ENCODE measurements at places on chromosomes 13 and 19.

DNA sequence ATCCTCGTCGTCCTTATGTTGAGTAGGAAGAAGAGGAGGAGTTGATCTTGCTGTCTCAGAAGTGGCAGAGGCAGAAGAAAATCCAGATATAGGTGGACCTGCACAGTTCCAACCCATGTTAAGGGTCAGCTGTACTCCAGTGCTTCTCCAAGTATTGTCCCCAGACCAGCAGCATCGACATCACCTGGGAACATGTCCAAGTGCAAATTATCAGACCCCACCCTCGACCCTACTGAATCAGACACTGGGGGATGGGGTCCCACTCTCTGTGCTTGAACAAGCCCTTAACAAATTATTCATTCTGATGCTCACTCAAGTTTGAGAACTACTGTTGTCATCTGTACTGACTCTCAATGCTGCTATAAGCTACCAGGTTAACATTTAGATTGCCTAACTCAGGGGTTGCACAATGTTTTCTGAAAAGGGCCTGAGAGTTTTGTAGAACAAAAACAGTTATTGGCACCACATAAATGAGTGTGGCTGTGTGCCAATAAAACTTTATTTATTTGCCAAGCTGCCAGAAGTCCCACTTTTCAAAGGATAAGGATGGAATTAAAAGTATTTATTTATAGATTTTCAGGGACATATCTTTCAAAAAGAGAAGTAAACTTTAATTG lies 226.7 kb upstream of the IPO5 start:
- DNase-seq: no peak

GRCh38 chr19:9995999-9996398 lies 14.3 kb downstream of the COL5A3 start:
- no peak for DNase-seq

DNA sequence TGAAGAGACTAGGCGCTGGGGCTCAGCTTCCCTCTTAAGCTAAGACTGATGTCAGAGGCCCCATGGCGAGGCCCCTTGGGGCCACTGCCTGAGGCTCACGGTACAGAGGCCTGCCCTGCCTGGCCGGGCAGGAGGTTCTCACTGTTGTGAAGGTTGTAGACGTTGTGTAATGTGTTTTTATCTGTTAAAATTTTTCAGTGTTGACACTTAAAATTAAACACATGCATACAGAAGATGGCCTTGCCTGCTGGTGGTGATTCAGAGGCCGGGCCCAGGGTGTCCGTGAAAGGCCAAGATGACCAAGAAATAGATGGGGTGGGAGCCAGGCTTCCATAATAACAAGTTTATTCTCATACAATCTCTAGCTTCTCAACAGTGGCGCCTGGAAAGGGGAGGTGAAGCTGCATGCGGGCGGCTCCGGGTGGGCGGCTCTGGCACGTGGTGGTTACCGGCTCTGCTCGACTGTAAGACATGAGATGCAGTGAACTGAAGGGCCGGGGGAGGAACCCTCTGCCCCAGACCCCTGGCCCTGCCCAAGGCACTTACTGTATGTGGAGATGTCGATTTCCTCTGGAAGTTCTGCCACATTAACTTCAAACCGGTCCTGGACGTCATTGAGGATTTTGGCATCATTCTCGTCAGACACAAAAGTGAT lies 10.5 kb downstream of the DDX39A start:
- no peak for DNase-seq

DNA sequence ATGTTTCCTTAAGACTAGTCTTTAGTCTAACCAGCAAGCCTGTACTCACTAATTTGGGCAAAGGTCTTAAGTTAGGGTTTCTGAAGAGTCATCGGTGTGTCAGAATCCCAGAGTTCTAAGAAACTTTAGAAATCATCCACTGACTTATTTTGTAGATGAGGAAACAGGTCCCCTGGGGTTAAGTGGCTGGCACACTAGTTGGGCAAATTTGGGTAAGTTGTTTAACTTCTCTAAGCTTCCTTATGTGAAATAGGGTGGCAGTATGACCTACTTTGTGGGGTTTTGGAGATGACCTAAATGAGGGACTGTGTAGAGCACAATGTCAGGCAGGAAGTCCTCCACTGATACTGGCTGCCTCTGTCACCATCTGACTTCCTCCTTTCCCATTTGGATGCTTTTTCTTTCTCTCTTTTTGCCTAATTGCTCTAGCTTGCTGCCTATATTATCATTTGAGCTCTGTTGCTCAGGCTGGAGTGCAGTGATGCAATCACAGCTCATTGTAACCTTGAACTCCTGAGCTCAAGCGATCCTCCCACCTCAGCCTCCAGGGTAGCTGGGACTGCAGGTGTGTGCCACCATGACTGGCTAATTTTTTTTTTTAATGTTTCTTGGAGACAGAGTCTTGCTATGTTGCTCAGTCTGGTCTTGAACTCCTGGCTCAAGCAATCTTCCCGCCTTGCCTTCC lies 2.3 kb downstream of the ADGRE3 start:
- DNase-seq: no peak

- DNase-seq: peak; percentile 44
Measured at GRCh38 chr13:49690133-49690994, 922 bp downstream of the EBPL start.

DNA sequence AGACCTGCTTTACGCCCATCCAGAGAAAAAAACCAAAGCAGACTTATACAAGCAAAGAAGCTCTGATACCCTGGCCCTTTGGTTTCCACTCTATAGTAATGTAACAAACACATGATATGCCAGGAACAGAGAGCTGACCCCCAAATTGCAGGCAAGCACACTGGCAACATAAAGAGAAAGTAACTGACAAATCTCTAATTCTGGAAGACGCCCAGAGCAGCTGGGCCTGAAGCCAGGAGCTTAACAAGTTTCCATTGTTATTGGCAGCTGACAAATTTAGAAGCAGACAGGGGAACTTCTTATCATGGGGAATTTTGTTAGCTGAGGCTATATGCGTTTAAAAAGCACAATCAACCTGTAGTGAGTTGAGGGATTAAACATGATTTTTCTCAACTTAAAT lies 158.0 kb downstream of the DLEU7 start:
- DNase-seq: no peak

DNA sequence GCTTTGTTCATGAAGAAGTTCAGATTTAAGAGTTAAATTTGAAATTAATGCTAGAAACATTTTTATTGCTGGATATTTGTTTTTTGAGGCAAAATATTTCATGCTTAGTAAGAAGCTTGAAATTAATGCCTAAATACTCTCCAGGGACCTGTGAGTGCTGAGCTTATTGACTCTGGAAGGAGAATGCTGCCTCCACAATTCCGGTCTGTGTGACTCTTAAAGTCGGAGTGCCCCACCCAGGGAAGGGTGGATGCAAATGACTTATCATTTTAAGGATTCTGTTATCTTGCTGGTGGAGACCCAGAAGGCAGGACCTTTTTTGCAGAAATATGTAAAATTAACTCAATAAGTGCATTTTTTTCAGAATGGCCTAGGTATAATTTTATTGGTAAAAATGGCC lies 143.8 kb upstream of the RXFP2 start:
- DNase-seq: peak; percentile 30

- no peak for DNase-seq
Measured at GRCh38 chr13:110841846-110842245, 73.0 kb downstream of the ANKRD10 start.

DNA sequence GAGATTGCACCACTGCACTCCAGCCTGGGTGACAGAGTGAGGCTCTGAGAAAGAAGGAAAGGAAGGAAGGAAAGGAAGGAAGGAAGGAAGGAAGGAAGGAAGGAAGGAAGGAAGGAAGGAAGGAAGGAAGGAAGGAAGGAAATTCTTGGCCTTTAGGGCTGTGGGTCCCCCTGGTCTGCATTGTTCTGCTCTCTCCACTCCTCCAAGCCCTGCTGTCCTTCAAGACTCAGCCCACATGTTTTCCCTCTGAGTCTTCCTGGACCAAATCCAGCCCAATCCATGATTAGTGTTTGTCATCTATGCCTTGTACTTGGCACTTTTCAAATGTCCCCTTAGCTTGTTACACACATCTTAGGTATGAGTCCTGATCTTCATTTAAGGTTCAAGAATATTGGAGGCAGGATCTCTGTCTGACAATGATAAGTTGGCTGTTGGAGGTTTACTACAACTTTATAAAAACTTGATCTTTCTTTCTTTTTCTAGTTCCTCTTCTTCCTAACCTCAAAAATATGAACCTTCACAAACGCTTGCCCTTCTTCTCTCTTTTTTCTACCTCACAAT lies 48.8 kb upstream of the INTS6 start:
- DNase-seq: peak; percentile 45

GRCh38 chr13:45196096-45196495 lies 4.7 kb downstream of the KCTD4 start:
- no peak for DNase-seq

- DNase-seq: no peak
Measured at GRCh38 chr13:27005976-27006518, 165.6 kb downstream of the USP12 start.

- no peak for DNase-seq
Measured at GRCh38 chr13:97502706-97503105, 68.7 kb downstream of the RAP2A start.

- no peak for DNase-seq
Measured at GRCh38 chr19:55858969-55859368, 22.6 kb downstream of the NLRP4 start.

DNA sequence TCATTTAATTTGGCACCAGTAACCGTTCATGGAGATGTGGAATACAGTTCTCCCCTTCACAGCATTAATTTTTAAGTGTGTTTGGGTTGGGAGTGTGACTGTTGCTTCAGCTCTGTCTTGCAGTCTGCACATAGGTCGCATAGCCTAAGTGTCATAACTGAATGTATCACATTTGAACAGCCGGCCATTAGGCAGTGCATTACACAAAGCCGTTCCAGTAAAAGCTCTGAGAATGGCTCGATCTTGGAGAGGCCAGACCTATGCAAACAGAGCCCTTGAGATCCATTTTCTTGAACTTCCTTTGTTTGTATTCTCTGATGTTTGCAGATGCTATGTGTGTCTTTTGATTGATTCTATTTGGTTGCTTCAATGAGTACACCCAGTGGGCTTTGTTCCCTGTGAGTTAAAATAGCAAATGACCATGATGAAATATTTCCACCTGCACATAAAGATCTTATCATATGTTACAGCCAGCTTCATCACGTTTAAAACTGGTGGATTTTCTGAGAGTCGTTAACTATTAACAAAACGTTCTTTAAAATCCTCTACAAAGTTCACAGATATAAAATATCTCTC lies 1104.9 kb upstream of the SLC10A2 start:
- DNase-seq: no peak

GRCh38 chr19:38528931-38529330 lies 88.8 kb downstream of the MAP4K1 start:
- DNase-seq: no peak

DNA sequence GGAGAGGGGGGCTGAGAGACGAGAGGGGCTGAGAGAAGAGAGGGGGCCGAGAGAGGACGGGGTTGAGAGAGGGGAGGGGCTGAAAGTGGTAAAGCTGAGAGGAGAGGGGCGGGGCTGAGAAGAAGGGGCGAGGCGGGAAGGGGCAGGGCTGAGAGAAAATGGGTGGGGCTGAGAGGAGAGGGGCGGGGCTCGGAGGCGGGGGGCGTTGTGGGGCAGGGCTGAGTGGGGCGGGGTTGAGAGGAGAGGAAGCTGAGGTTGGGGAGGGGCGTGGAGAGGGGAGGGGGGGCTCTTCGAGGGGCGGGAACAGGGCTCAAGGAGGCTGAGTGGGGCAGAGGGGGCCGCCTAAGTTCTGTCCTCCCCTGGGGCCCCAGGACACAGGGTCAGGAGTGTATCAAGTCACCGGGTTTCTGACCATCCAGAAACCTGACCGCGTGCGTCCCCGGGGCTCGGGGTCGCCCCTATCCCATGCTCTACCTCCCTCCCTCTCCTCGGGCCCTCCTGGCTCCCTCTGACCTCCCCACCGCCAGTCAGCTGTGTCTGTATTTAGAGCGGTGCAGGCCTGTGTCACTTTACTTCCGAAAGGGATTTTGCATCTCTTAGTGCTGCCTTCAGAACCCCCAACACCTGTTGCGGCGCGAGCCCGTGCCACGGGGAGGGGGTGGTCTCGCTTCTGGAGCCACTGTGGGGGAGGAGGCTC lies 38.6 kb upstream of the SEMA6B start:
- DNase-seq: no peak

DNA sequence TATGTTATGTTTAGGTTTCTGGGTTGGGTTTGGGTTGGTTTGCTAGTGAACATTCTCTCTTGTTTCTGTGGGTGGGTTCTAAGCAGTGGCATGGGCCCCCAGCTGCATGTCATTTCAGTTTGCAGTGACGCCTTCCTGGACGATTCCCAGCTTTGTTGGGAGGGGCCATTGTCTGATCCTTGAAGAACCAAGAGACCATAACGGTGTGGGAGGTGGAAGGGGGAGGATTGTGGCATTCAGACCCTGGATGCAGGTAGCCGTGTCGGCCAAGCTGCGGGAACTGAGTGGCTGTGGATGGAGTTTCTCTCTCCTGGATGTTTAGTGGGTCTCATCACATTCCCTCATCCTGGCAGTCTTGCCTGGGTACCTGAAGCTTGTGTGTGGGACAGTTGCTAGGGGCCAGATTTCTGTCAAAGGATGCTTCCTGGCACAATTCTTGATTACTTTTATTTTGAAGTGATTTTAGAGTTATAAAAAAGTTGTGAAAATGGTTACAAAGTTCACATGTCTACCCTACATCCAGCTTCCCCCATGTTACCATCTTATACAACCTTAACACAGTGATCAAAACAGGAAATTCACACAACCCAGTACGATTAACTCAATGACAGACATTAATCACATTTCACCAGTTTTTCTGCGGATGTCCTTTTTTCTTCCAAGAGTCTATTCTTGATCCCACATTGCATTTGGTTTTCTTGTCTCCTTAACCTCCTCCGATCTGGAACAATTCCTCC lies 123.8 kb downstream of the SIPA1L3 start:
- DNase-seq: no peak

DNA sequence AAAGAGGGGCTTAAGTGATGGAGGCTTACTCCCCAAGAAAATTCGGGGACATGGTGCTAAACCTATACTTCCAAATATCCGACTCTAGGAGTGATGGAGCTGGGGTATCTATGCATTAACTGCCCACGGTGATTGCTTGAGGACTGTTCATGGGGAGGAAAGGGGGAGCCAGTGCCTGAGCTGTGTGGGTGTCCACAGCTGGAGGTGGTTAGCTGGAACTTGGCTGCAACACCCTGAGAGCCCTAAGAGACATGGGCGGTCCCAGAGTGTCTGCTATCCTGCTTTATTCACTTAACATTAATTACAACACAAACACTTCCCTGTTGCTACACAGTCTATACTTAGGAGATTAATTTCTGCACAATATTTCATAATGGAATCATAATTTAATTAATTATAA lies 28.1 kb upstream of the POMP start:
- DNase-seq: no peak

- DNase-seq: no peak
Measured at GRCh38 chr13:75418997-75419396, 63.0 kb downstream of the TBC1D4 start.
